ENCODE measurements at places on chromosomes 2 and 18.
A peak's percentile ranks its signal among the peaks of the same experiment; 100 is the strongest.

DNA sequence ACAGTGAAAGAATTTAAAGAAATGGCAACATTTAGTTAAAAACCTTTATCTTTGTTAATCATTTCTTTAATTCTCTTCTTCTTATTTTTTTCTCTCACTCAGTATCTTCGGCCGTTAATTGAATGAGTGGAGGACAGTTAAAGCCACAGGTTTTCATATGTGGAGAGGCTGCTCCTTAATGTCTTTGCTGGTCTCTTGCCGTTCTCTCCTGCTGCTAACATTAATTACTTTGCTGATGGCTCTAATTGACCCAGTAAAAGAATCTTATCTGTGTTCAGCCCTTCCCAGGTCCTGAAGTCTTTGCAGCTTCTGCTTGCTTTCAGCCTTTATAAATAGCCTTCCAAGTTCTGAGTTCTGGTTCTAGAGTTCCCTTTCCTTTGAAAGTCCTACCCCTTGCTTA is 77.1 kb downstream of the ADAM23 start:
- DNase-seq: no peak

- DNase-seq: peak; percentile 43
These were observed 111.2 kb downstream of the PLB1 start for GRCh38 chr2:28606986-28607441.

- peak; percentile 72 for DNase-seq
These were observed 26.9 kb downstream of the KLHL29 start for GRCh38 chr2:23411752-23412431.

DNA sequence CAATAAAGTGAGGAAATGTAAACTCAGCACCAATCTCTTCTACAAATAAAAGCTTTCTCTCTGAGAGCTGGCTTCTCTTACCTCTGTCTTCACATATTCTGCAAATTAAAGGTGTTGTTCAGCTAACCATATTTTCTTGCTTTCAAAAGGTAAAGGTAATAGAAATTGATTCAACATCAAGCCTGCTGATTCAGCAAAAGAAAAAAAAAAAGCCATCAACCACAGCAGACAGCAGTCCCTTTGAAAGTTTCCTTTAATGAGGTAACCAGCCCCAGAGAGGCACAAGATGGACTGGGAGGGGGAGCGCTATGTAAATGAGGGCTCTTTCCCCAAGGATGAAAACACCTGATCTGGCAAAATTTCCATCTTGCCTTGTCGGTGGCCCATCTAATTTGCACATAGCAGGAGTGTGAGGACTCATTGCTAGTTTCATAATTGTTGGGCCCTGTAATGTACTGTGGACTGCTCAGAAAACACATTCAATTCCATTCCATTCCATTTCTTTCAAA is 154.9 kb upstream of the SOX11 start:
- no peak for DNase-seq

DNA sequence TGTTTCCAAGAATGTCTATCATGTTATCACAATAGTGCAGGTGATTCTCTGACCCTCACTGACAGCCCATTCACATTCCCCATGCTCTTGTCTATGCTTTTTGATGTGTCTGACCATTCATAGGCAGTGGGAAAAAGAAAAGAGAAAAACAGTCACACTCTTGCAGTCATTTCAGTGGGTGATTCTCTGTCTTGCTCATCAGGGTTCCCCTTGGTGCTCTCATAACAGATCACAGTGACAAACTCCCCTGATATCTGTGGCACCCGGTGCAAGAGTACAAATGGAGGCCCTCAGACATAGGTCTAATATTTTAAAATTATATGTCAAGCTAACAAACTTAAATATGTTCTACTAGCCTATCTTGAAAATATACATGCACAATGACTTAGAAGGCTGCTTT is 72.7 kb upstream of the PPP1CB start:
- DNase-seq: no peak

GRCh38 chr2:70089220-70089982 is 2.1 kb downstream of the PCBP1 start:
- peak; percentile 9 for DNase-seq

DNA sequence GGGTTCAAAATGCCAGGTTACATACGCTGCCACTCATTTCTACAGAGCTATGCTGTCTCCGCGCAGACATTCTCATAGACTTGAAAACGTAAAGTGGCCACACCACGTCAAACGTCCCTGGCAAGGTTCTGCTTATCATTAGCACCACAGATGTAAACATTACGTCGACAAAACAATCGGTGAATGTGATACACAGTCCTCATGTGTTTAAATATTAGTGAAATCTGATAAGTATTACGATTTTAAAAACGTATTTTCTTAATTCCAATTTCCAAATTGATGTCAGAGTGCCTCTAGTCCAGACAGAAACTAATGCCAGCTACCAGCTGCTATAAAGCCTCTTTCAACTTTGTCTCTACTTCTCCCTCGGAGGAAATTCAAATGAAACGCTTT is 1.2 kb downstream of the STK17B start:
- peak; percentile 61 for DNase-seq

DNA sequence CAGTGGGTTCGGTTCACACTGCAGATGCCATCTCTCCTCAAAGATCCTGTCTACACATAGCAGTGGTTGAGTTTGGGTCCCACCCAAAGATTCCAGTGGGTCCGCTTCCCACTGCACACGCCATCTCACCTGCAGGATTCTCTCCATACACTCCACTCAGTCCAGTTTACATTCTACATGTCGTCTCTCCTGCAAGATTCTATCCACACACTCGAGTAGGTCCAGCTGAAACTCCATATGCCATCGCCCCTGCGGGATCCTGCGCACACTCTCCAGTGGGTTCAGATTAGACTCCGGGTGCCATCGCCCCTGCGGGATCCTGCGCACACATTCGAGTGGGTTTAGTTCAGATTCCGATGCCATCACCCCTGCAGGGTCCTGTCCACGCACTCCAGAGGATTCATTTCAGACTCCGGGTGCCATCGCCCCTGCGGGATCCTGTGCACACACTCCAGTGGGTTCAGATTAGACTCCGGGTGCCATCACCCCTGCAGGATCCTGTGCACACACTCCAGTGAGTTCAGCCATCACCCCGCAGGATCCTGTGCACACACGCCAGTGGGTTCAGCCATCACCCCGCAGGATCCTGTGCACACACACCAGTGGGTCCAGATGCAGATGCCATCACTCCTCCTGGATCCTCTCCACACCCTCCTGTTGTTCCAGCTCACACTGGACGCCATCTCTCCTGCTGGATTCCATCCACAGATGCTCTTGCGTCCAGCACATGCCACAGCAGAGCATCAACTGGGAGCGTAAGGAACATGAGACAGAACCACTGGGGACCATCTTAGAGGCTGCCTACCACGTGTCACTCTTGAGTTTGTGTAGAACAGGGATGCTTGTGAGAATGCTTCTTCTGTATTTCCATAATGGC is 3.0 kb upstream of the PXDN start:
- DNase-seq: no peak

DNA sequence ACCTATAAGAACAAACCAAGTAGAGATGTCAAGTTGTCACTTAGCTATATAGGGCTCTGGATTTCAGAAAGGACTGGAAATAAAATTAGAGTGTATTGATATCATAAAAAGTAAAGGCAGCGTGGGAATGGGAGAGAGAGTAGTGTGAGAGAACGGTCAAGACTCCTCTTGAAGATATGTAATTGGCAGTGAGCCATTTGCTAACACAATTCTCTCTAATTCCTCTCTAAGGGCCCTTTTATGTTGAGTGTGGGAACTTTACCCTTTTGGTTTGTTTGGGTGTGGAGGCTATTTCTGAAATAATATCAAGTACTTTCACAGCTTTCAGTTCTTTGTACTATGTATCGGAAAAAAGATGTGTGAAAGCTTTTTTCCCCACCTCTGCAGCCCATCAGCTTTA is 196.8 kb downstream of the LRRTM4 start:
- DNase-seq: no peak

DNA sequence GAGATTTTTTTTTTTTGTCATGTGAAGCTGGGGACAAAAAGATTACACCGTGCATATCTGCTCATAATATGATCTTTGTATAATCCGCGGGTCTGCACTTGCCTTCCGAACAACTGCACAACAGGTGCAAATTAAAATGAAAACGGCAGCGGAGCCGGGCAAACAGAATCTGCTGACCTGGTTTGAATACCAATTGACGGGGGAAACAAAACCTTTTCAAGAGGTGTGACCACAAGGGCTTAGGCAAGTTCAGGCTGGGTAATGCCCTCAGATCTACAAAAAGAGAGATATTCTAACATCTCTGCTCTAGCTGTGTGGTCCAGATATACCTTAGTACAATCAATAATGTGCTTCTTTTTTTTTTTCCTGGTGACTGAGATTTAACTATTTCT is 88.5 kb downstream of the ZEB2 start:
- DNase-seq: no peak

DNA sequence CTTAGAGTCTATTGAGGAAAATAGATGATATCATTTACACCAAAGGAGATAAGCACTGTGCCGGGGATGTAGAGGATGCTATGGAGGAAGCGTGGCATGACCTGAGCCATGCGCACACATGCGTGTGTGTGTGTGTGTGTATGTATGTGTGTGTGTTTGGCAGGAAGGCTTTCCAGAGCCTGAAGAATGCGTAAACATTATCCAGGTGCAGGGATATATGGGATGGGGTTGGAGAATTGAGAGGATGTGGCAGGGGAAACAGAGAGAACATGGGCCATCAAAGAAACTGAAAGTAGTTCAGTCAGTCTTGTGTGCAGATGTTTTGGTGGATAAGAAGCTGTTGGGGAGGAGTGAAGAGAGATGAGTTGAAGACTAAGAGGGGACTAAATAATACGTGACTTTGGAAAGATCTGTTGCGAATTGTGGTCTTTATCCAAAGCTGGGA is 9.3 kb upstream of the STAT1 start:
- no peak for DNase-seq

DNA sequence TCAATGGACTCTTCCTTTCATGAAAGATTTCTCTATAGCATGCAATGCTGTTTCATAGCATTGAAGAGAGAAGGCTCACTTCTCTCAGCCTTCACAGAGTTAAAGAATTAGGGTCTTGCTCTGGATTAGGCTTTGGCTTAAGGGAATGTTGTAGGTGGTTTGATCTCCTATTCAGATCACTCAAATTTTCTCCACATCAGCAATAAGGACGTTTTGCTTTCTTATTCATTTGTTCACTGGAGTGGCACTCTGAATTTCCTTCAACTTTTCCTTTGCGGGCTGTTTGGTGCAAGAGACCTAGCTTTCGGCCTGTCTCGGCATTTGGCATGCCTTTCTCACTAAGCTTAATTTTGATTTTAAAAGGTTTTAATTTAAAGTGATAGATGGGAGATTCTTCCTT is 131.6 kb downstream of the RBMS1 start:
- DNase-seq: no peak

DNA sequence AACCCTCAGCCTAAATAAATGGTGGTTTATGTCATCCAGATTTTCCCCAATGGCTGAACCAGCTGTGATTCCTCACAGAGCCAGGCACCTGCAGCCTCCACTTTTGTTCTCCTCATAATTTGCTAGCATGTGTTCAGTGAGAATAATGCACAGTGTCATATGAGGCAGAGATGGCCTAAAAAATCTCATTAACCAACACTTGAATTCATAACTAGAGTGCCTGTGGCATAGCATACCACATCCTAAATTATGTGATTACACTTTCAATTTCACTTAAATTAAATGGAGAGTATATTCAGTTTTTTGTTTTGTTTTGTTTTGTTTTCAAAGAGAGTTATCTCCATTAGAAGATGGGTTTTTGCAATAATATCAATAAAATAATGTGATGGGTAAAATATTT is 488.0 kb downstream of the CBLN2 start:
- DNase-seq: no peak

DNA sequence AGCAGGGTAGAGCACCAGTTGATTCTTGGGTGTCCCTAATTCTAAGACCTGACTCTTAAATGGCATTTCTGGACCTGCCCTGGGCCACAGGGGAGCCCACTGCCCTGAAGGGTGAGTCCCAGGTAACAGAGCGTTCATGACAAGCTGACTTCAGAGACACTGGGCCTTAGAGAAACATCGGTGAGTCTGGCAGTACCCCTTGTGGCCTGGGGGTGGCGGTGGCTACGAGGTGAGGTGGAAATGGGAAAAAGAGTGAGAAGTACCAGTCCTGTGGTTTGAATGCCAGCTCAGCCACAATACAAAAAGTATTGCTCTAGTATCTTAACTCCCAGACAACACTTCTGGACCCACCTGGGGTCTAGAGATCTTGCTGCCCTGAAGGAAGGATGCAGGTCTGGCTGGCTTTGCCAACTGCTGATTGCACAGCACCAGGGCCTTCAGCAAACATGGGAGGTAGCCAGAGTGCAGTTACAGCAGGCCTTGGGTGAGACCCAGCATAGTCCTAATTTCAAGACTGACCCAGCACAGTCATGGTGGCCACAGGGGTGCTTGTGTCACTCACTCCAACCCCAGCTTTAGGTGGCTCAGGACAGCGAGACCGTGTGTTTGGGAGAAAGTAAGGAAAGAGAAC is 44.5 kb downstream of the USP34 start:
- peak; percentile 47 for DNase-seq

- DNase-seq: no peak
These were observed 2.2 kb upstream of the GPR148 start for GRCh38 chr2:130726614-130727180.

DNA sequence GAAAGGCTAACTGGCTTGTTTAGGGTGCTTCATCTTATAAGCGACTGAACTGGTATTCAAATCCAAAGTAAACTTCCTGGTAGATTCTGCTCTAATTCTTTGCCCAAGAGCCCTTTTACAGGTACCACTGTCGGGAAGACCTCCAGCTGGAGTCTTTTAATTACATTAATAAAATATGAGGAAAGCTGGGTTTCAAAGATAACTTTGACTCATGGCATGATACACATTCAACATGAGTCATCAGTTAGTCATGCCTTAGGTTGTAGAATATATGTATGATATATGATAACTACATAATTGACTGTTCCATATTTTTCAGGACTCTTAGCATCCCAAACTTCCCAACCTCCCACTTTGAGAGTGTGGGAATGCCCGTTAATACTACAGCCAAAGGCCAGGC is 32.3 kb downstream of the ZCCHC2 start:
- no peak for DNase-seq

DNA sequence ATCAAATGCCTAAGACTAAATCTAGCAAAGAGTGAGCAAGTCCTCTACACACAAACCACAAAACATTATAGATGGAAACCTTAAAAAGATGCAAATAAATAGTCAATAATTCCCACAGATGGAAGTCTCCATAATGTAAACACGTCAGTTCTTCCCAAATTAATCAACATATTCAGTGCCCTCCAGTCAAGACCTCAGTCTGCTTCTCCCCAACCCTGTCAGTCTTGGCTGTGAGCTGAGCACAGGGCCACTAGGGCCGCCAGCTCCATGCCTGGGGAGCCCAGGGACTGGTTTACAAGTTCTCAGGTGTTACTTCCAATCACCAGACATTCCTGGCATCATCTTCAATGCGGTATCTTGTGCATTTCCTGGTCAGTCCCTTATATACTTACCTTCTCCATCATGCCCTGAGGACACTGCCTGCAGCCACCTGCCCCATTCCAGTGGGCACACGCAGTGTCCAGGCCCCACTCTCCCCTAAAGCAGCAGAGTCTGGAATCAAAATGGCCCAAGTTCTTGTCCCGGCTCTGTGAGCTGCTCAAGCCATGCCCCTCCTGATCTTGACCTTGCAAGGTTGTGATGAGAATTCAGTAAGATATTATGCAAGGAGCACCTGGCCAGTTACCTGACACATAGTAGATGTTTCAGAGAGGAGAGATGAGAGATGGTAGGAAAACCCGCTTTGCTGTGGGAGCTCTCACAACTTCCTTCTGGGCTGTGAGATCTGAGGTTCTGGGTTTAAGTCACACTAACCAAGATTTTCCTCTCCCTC is 207.9 kb upstream of the RAB6C start:
- no peak for DNase-seq

GRCh38 chr2:48383036-48383435 is 146.9 kb upstream of the STON1 start:
- no peak for DNase-seq

GRCh38 chr2:139160836-139161235 is 380.6 kb upstream of the NXPH2 start:
- DNase-seq: no peak
